ENCODE measurements at places on chromosomes 1 and 21.

GRCh38 chr1:170200161-170200560 lies 54.4 kb downstream of the NTMT2 start:
- DNase-seq: no peak

- DNase-seq: no peak
Measured at GRCh38 chr1:210722410-210723081, 393.8 kb downstream of the HHAT start.

- DNase-seq: no peak
Measured at GRCh38 chr21:44903050-44903685, 17.5 kb downstream of the ITGB2 start.

DNA sequence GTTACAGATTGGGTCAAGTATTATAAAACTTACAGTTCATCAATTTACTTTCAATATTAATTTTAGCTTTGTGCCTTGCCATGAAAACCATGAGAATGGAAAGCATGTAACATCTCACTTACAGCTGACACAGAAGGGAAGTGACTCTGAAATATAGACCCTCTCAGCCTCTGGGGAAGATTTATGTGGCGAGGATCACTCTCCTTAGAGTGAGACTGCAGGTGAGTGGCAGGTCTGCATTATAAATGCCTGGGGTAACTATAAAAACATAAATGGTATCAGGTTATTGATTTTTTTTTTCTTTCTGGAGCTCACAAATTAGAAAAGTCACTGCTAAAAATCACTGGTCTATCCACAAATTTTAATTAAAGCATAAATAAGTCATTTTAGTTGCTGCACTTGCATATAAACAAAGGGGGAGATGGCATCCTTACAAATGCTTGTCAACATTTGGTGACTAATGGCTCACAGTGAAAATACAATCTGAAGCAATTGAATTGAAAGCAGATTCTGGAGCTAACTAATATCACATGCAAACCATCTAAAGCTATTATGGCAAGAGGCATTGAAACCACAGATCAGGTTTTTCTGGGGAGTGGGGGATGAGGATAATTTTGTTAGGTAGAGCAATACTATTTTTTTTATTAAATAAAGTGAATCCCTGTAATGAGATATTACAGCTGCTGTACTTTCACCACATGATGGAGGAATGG lies 200.9 kb downstream of the TM2D1 start:
- no peak for DNase-seq

GRCh38 chr1:203268901-203269653 lies 36.2 kb upstream of the BTG2 start:
- peak; percentile 69 for DNase-seq

DNA sequence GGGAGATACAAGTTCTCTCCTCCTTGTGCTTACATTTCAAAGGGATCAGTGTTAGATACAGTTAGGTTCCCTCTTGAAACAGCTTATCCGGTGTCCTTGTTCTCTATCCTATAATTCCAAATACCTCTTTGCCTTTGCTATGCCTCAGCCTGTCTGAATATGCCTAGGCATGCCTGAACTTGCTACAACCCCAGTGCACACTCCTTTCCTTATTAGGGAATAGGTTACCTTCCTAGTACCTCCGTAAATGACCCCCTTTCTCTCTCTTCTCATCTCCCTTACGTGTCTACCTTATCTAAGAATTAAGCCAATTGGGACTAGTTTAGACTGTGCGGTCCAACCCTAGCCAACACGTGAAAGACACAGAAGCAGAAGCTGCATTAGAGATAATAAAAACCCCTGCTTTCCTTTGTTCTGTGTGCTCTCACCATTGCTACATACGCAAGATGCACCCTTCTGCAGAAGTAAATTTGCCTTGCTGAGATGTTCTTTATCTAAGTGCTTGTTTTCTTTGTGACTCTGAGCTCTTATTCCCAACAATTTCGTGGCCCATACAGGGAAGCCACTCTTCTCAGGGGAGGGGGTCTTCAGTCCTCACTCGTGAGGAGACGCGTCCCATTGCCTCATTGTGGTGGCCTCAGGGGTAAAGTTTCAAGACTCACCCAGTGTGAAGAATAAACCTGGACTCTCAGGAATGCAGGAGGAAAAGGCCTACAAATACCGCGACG lies 802.1 kb downstream of the PLA2G4A start:
- no peak for DNase-seq

GRCh38 chr1:16187748-16188401 lies 24.6 kb downstream of the ARHGEF19 start:
- peak; percentile 86 for DNase-seq

Measured in Panc1 (cell line).